Colonic mucosa (tissue), 4 donors: ENCODE measurements at places on chromosomes 4 and X. TPM values are rescaled to one million over a fixed set of nuclear protein-coding genes. Genes with fewer than 3 reads are reported as not detected.

DNA sequence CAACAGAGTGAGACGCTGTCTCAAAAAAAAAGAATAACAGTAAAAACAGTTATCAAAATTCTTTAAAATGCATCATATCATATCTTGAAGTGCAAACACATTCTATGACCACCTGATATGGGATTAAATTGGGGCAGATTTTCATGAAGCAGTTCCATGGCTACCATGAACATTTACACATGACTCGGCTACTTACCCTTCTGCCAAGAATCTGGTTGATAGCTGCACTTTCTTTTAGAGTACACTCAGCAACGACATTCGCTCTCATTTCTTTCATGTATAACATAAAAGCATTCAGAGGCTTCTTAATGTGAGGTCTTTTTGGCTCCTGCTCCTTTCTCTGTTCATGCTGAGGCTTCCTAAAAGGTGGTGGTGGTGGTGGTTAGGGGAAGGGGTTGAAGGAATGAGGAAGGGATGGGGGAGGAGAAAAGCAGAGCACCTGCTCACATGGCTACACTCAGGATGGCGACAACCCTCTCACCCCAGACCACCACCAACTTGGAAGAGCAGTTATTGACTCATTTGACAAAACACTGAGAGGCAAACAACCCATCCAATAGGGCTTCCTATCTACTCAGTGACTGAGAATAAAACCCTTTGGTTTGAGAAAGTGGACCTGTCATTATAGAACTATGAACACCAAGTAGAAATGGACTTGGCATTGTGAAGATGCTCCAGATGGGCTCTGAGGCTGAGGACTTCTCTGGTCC lies 88.5 kb downstream of the HADH start:
- DNase-seq: no peak

GRCh38 chr4:183394166-183394951 lies 50.1 kb upstream of the CDKN2AIP start:
- no peak for DNase-seq

GRCh38 chr4:139025841-139026240 lies 10.3 kb downstream of the NOCT start:
- no peak for DNase-seq

DNA sequence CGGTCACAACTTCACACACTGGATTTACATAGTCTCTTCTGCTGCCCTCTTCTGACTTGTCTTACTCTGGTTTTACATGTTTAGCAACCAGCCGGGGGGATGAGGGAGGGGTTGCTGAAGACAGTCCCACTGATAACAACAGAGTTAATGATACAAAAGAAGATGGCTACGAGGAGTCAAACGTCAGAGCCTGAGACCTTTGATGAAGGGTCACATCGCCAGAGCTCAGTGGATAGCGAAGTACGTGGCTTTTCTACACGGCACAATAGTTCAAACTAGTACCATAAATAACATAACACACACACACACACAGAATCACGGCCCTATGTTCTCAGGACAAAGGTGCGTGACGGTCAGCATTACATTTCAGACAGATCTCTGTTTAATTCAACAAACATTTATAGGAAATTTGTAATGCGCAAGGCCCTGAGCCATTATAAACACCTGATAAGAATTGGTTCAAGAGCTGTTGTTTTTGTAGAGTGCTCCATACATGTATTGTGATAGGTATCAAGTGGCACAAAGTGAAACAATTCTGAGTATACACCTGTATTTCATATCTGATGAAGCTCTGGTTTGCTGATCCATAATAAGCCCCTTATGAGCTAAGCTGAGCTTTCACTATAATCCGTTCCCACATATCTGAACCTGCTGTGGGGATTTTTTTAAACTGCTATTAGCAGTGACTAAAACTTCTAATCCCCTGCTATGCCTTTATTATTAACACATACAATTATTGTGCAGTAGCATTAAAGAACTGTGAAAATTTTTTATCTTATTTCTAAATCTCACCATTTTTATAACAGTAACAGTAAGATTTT lies 100.0 kb downstream of the NR3C2 start:
- no peak for DNase-seq

DNA sequence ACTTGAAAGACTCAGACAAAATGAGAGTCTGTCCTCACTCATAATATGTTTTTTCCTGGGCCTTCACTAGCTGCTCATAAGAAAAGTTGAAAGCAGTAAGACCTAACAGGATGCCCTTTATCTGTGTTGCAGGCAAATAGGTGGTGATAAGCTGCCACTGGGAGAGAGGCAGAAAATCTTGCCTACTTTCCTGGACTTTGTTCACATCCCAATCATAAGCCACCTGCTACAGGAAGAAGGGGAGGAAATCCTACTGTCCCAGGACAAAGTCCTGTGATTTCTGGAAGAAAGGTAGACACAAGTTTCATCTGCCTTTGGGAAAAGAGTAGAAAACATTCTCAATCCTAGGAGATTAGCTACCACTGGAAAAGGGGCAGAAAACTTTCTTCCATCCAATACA lies 13.3 kb upstream of the SPANXN2 start:
- DNase-seq: no peak

DNA sequence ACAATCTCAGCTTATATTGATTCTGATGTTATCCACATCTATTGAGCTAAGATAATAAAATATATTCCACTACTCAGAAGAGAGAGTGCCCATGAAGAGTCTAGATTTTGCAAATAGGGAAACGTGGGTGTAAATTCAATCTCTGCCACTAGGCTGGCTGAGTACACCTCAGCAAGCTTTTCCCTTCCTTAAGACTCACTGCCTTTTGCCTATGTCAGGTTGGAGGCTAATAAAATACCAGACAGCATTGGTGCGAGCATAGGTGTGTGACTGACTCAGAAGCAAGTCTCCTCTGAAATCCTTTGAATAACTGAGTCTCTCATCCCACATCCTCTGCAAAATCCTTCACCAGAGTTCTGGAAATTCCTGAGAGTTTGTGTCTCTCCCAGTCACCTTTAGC lies 405.4 kb upstream of the CPEB2 start:
- no peak for DNase-seq

GRCh38 chrX:103170216-103170615 lies 44.7 kb upstream of the BEX4 start:
- no peak for DNase-seq

DNA sequence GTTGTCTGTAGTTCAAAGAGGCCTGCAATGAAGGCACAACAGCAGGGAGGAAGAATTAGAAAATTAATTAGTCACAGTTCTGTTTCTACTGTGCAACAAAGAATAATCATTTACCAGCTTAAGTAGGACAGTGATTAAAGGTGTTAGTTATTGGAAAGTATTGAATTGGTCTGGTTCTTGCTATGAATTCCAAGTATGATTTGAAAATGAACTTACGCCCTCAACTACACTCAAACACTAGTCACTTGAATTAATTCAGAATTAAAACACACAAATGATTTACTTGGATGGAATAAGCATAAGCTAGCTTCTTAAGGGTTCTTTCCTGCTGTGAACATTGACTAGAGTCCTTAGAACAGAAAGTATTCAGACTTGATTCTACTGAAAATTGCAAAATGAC lies 69.9 kb upstream of the EXOC1L start:
- no peak for DNase-seq

DNA sequence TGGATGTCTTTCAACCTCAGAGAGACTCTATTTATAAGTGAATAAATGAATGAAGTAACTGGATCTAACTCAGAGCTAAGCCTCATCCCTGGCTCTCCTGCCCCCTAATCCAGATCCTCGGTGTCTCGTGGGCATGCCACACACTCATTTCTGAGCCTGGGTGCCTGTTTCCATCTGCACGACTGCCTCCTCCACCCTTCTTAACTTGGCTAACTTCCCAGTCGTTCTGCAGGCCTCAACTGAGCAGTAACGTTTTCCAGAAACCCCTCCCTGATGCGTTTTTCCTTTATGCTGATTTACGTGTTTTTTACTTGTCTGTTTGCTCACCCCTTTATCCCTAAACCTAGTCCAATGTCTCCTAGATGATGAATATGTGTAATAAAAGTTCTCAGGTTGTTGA lies 186.9 kb upstream of the HS3ST1 start:
- peak; percentile 46 for DNase-seq

- no peak for DNase-seq
These were observed 994.9 kb upstream of the SLIT2 start for GRCh38 chr4:19256823-19257222.

RASGEF1B gene
- total RNA-seq: 24.5 TPM

DIPK2B gene
- 1.5 TPM for total RNA-seq

NXF2 gene
- not detected for total RNA-seq
